ENCODE measurements at places on chromosomes 5 and 9. TPM values are rescaled to one million over a fixed set of nuclear protein-coding genes. Genes with fewer than 3 reads are reported as not detected.

DNA sequence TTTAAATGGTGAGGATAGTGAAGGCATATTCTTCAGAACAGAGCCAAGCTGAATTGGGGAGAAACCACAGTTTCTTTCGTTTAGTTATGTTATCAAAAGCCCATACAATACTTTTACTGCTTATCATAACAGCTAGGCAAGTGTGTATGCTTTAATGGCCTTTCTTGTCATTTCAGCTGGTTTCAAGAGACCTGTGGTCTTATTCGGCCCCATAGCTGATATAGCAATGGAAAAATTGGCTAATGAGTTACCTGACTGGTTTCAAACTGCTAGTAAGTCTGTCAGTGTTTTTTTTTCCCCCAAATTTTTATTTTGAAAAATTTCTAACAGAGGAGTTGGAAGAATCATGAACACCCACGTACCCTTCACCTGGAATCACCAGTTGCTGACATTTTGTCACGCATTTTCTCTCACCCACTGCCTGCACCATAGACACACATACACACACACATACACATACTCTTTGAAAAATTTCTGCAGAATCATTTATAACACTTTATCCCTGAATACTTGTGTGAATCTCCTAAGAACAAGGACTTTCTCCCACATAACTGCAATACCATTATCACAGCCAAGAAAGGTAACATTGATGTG, 63.7 kb downstream of the TJP2 start:
- no peak for DNase-seq

GRCh38 chr9:14978022-14979000, 68.1 kb upstream of the FREM1 start:
- no peak for DNase-seq

DNA sequence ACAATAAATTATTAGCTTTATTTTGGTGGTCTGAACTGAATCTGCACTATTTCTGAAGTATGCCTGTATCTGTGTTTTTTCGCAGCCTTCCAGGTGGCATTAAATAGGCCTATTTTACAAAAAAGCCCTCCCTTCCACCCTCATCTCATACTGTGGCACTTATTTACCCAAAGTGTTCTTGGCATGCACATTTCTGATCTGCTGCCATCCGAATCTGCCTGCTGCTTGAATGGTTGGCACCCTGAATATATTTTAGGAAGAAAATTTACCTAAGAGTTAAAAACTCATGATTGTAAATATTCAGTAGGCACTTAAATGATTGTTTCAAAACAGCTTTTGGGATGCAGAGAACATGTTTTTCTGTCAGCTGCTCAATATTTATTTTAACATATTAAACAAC, 150.1 kb downstream of the SLC28A3 start:
- no peak for DNase-seq

- DNase-seq: no peak
Measured at GRCh38 chr5:178785999-178786398, 55.5 kb upstream of the ZNF354A start.

GRCh38 chr5:73126381-73126780, 6.0 kb downstream of the TMEM171 start:
- no peak for DNase-seq

DNA sequence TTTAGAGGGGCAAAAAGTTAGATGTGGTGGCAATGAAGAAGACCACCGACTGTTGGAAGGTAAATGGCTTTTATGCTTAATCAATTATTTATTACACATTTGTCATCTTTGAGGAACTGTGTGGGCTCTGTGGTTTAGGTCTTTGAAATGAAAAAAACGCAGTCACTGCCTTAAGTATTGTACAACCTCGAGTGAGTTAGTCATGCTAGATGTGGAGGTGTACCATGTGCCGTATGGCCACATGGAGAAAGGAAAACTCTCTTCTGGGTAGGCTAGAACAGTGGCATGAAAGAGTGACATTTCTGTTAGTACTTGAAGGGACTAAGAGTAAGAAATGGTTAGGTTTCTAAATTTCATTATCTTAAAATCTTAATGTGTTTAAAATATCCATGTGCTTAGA, 166.1 kb downstream of the HACD4 start:
- no peak for DNase-seq

DNA sequence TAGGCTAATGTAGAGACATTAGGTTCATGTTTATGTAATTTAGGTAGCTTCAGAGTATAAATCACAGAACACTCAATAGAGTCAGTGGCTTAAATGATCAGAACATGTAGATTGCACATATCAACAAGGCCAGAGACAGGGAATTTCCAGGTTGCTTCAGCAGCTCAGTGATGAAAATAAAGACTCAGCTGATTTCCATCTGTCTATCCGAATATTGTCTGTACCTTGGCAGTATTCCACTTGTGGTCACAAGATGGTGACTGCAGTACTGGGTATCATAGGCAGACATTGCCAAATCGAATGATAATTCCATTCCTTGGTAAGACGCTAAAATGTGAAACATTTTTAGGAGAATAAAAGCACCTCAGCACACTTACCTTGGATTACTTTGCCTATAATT, 702.2 kb downstream of the MAT2B start:
- DNase-seq: no peak

GRCh38 chr9:99954819-99955218, 48.4 kb downstream of the STX17 start:
- no peak for DNase-seq

DNA sequence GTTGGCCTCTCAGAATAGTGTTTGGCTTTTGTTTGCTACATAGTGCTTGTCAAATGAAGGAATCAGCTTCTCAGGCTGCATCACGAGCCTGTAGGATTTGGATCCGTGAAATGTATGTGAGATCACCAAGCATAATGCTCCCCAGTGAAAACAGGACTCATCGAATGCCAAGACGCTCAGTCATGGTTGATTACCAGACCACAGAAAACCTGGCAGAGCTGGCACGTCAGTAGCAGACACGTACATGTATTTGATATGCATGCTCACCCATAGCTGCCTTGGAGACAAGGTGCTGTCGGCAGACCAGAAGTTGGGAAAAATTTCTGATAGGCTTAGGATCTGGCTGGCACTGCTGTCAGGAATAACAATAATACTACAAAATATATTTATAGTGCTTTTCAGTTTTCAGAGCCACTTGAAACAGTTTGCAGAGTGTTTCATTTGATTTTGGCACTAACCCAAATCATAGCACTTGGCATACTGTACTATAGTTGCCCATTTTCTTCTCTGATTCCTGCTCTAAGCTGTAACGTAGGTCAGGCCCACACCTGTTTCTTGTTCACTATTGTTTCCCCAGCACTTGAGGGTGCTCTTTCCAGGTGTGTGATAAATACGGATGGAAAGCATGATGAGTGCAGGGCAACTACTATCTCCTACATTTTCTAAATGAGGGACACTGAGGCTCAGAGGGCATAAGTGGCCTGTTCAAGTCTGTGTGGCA, 226.1 kb downstream of the NR3C1 start:
- no peak for DNase-seq

DNA sequence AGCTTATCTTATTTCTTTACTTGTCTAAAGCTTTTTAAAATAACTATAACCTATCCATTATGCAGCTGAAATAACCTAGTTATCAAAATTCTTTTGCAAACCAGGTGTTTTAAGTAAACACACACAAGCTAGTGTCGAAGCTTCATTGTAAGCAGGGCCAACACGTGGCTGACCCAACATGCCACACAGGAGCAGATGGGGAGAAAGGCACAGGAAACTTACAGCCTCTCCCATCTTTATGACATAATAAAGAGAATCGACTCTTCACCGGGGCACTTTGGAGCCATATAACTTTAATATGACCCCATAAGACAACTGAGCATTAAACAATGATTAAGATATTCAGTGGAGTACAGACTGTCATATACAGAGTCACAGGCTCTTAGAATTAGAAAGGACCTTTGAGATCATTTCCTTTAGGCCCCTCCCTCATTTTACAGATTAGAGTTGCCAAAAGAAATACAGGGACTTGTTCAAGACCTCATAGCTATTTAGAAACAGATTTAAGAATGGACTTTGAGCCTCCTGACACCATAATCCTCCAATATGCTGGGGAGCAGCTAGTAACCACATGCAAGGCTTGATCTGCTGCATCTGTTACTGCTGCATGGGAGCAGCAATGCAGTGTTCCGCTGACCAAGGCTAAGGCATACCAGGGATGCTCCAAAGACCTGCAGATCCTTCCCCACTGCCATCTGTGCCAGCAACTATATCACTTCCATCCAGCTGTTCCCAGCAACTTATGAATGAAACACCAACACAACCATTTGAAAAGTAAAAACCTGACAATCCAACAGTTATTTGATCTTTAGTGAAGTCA, 75.4 kb downstream of the RASEF start:
- DNase-seq: no peak

GRCh38 chr9:110846215-110846614, 177.6 kb downstream of the MUSK start:
- DNase-seq: no peak

DNA sequence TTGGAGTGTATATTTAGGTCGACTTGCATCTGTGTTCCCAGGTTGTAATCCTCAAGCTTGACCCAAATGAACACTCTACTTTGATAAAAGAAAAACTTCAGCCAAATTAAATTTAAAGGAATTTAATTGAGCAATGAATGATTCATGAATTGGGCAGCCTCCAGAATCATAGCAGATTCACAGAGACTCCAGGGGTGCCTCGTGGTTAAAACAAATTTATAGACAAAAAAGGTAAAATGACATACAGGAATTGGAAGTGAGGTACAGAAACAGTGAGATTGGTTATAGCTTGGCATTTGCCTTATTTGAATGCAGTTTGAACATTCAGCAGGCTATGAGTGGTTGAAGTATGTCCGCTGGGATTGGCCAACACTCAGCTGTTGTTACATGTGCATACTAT, 21.6 kb upstream of the SPATA31D4 start:
- DNase-seq: no peak

- no peak for DNase-seq
Measured at GRCh38 chr9:136858844-136859757, 7.0 kb downstream of the MAMDC4 start.

DNA sequence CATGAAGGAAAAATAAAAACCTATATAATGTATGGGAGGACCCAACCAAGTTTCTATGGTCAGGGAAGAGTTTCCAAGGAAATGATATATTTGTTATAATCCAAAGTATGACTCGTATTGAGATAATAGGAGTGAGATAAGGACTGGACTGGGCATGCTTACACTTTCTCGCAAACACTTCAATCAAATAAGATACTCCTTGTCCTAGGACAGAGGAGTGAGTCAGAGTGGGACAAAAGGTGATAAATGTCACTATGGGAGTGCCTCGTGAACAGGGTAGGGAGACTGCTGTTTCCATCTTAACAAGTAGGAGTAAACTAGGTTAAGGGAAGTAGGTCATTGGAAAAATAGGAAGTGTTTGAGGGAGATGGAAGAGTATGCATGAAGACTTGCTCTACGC, 47.2 kb downstream of the MACIR start:
- DNase-seq: no peak

- no peak for DNase-seq
Measured at GRCh38 chr5:30142432-30142831, 1051.1 kb upstream of the CDH6 start.

SLC34A3 gene
- 0.27 TPM for total RNA-seq

ARL10 gene
- total RNA-seq: 29.5 TPM

ZFP2 gene
- total RNA-seq: 4.9 TPM

MATR3 gene
- 336 TPM for total RNA-seq

PCDHB15 gene
- total RNA-seq: 8.3 TPM

GFI1B gene
- not detected for total RNA-seq
